G401 (cell line): ENCODE measurements at places on chromosomes 5 and 9.

- DNase-seq: no peak
Observed at GRCh38 chr9:129183495-129184218, 5.6 kb upstream of the IER5L start.

DNA sequence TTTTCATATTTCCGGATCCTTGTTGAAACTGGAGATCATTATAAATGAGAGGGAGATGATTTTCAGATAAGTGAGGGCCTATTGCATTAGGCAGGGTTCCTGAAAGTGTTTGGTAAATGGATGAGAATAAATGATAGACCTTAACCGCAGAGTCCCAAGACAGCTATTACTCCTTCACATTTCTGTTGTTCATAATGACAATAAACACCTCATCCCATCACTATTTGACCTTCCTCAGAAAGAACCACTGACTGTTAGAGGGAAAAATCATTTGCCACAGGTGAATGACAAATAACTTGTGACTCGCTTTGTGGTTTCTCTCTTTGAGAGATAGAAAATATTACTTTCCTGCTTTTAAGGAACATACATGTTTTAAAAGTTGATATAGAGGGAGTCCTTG is 47.3 kb upstream of the TRMT10B start:
- no peak for DNase-seq

- DNase-seq: no peak
Observed at GRCh38 chr9:100150214-100150613, 51.2 kb downstream of the INVS start.

GRCh38 chr9:105455836-105456475 is 8.1 kb downstream of the FSD1L start:
- DNase-seq: no peak

GRCh38 chr5:9529041-9529480 is 16.8 kb downstream of the SEMA5A start:
- DNase-seq: no peak

DNA sequence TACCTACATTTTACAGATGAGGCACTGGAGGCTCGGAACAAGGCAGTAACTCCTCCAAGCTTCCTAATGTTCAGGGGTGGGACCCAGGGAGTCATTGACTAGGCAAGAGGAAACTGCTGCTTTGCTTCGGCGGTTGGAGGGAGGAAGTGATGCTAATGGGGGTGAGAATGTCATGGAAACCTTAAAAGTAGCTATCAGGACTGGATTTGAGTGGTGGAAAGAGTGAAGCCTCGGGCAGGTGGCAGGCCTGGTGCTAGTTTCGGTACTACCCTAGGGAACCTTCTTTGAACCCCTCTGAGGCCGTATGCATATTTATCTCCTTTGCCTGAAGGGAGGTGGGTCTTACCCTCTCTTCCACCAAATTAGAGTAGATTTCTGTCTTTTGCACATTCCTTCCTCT is 1.6 kb downstream of the BSPRY start:
- no peak for DNase-seq

- no peak for DNase-seq
Observed at GRCh38 chr5:132768485-132768868, 8.6 kb downstream of the SEPTIN8 start.

DNA sequence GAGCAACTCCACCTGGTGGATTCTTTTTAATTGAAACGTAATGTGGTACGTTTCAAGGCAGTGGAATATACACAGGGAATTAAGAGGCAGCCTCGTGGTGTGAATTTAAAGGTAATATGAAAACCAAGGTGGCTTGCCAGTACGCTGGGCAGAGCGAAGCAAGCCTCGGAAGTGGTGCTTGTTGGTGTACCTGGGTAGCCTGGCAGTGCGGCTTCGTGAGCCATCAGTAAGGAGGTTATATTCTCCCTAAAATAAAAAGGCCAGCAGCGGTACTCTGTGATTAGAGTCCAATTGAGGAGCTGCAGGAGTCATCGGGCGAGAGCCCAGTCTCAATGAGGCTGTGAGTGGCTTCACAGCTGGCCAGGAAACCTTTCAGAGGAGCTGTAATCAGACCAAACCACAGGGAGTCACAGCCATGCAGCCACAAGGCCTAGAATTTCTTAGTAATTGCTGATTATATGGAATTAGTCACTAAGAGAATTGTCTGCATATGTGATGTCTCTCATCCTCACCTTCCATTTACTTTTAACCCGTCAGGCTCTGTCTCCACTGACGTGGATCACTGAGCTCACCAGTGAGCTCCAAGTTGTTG is 57.7 kb downstream of the DCP2 start:
- DNase-seq: no peak

GRCh38 chr9:104750185-104750767 is 2.8 kb downstream of the NIPSNAP3A start:
- DNase-seq: no peak

DNA sequence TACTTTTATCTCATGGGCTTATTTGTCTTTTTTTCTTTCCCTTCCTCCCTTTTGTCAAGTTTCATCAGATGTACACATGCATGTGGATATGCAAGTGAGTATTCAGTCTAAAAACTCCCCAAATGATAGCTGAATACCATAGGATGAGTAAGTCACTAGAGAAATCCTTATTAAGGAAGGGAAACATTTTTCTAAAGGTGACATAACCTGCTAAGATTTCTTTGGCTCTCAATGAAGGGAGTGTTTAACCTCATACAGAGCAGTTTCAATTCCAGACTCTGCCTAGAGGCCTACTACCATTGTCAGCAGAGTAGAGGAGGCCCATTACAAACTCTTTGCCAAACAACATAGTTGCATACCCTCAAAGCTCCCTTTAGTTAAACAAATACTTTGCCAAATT is 192.4 kb downstream of the ARHGEF28 start:
- DNase-seq: no peak

DNA sequence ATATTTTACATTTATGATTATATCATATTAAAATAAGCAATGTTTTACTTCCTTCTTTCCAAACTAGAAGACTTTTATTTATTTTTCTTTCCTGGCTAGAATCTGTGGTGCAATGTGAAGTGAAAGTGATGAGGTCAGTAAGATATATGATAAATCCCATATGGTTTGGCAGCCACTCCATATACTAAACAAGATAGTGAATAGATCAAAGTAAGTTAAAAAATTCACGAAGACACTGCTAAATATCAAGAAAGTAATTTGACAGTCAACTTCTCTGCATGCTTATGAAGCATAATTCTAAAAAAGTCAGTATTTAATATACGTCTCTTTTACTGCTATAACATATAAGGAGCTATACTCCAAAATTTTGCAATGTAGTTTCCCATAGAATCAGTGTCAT is 972.8 kb downstream of the DTWD2 start:
- DNase-seq: no peak

GRCh38 chr9:8428389-8428788 is 628.8 kb upstream of the DMAC1 start:
- no peak for DNase-seq

DNA sequence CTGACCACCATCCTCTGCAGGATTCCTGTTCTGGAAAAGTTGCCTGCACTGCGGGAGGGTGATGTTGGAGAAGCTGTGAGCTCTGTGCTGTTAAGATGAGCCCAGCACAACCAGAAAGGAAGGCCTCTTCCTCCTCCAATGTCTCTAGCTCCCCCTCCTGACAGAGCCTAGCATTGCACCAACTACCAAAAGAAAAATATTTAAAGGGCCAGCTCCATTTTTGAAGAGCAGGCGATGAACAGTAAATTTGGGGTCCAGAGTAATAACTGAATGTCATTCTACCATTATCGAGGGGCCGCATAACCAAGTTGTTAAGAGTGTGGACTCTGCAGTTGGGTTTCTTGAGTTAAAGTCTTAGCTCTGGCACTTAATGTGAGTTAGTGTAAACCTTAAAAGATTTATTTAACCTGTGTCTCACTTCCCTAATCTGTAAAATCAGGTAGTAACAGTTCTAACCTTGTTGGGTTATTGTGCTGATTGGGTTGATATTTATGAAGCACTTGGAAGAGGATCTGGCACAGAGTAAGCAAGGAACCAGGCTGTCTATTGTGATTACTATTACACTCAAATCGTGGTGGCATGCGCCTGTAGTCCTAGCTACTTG is 3.9 kb downstream of the TEX53 start:
- DNase-seq: peak; percentile 53

DNA sequence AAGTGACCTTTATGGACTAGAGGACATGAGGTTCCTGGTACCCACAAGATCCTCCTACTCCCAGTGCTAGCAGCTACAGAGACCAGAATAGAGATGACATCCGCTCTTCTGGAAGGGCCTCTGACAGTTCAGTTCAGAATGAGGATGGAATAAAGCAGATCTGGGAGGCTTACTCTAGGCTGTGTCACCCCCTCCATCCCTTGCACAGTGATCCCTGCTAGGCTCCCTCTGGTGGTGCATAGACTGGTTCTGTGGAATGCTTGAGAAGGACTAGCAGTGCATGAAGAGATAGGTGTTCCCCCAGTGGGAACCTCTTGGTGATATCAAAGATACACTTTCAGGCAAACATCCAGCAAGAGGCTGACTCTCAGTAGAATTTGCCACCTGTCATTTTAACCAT is 83.0 kb downstream of the NPR3 start:
- DNase-seq: no peak

GRCh38 chr5:109234381-109234780 is 175.4 kb downstream of the PJA2 start:
- DNase-seq: no peak

DNA sequence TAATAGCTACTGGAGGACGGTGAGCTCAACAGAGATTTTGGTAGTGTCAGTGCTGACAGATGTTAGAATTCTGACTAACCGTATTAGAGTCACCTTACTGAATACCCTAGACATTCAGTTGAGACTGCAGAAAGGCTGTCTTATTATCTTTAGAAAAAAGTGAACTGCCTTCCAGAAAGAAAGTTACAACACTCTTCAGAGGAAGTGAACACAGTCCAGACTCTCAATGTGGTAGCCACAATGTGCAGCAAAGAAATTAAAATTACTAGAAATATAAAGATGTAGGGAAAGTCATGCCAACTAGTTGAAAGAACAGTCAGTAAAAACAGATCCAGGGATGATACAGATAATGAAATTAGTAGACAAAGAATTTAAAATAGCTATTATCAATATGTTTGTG is 47.1 kb upstream of the COL15A1 start:
- DNase-seq: no peak
